ENCODE measurements at places on chromosomes 1 and 21.

GRCh38 chr1:176111835-176112234 lies 95.3 kb downstream of the COP1 start:
- DNase-seq, result no peak

DNA sequence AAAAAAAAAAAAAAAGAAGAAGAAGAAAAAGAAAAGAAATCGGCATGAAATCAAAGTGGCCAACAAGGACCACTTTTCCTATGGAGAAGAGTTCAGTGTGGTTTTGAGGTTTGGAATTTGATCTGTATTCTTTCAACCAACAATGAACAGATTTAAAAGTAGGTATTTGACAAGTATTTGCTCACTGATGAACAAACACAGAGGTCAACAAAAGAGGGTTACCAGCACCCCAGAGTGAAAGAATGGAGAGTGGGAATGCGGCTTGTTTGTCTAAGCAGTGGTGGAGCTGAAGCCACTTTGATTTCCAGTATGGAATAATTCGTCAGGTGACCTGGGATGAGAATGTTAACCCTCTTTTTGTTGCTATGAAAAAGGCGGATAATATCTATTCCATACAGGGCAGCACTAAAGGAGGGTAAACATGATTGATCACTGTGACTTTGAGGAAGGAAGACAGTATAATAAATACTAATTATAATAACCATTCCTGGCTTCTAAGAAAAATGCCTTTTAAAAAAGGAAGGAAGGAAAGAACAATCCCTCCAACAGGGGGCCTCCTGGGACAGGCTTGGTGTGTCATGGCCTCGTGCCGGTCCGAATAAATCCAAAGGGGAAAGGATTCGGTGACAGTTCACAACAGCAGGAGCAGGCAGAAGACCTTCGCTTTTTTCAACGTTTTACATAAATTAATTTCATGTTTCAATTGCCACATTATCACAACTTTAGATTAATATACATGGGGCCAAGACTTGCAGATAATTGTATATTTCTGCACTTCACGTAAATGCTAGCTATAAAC lies 37.2 kb upstream of the SIM2 start:
- no peak for DNase-seq

DNA sequence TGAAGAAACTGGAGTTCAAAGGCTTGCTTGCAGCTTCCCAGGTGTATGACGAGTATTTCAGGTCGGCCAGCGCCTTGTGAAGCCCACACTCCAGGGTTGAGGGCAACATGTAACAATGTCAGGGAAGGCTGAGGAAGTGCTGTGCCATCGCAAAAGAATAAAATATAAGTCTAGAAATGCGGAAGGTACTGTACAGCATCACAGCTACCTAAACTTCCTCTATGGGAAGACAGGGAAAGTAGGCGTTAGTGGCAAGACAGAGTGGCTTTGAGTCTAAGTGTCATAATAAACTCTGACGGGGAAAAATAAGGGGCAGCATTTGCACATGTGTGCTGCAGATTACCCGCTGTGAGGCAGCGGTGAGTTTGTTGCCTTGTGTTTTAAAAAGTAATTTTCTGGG lies 28.9 kb downstream of the DOP1B start:
- no peak for DNase-seq

DNA sequence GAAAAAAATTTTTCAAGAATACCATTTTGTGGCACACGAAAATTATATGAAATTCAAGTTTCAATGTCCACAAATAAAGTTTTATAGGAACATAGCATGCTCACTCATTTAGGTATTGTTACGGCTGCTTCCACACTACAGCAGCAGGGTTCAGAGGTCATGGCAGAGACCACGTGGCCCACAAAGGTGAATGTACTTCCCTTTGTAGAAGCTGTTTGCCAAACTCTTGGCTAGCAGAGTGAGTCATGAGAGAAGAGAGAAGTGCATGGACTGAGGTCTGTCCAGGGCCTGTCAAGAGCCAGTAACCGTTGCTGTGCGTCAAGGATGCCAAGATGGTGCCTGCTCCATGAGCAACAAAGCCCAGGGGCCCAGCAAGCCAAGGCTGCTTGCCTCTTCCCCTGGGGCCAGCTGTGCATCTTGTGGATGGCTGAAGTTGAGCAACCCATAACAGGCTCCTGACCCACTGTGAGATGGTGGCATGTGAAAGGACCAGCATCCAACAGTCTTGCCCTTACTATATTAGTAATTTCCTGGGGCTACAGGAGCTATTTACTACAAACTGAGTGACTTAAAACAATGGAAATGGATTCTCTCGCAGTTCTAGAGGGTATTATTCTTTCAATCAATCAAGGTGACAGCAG lies 64.8 kb upstream of the ATP5PO start:
- no peak for DNase-seq

- DNase-seq, result no peak
Measured at GRCh38 chr1:11373895-11374747, 101.1 kb downstream of the UBIAD1 start.

DNA sequence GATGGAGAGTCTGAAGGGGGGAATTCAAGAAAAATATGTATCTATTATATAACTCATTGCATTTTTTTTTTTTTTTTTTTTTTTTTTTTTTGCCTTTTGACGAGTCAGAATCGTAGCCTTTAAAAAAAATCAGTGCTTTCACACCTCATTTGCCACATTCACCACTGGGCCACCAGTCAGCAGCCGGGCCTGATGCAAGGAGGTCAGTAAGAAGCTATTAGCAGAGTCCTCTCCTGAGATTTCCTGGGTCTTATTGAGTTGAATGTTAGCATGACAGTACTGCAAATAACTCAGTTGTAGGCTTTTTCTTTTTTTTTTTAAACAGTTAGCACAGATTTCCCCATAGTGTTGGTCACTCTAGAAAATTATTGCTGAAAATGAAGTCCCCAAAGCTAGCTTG lies 139.8 kb downstream of the SPATA17 start:
- no peak for DNase-seq

DNA sequence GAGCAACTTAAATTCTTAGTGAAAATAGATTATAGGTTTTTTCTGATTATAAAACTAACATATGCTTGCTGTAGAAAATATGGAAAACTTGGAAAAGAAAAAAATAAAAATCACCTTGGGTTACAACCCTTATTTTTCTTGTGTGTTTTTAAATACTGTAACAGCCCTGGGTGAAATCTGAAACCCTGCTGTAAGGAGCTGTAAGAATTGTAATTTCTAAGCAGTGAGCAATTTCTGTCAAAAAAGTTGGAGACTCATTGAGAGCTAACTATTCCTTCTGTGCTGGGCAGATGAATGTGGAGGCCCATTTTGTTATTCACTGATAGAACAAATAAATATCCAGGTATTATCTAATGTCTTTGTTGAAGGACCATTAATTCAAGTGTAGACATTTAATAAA lies 42.6 kb downstream of the ADCY10 start:
- DNase-seq, result no peak

- no peak for DNase-seq
Measured at GRCh38 chr1:33008051-33008914, 28.4 kb downstream of the AK2 start.

- no peak for DNase-seq
Measured at GRCh38 chr1:241997401-241997998, 1.4 kb downstream of the MAP1LC3C start.

GRCh38 chr1:167659450-167659849 lies 29.4 kb downstream of the RCSD1 start:
- DNase-seq, result no peak

DNA sequence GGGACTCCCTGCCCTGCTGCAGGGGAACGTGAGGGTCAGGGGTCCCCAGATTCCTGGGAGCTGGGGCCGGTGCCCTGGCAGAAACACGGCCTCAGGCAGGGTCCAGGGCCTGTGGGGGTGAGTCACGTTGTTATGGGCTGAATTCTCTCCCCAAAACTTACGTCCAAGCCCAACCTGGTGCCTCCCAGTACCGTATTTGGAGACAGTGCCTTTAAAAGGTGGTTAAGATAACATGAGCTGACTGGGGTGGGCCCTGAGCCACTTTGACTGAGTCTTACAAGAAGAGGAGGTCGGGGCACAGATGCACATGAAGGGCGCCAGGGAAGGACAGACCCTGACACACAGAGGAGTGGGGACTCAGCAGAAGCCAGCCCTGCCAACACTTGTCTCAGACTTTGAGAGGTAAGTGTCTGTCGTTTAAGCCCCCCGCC lies 99.9 kb downstream of the WDR4 start:
- DNase-seq, result no peak

DNA sequence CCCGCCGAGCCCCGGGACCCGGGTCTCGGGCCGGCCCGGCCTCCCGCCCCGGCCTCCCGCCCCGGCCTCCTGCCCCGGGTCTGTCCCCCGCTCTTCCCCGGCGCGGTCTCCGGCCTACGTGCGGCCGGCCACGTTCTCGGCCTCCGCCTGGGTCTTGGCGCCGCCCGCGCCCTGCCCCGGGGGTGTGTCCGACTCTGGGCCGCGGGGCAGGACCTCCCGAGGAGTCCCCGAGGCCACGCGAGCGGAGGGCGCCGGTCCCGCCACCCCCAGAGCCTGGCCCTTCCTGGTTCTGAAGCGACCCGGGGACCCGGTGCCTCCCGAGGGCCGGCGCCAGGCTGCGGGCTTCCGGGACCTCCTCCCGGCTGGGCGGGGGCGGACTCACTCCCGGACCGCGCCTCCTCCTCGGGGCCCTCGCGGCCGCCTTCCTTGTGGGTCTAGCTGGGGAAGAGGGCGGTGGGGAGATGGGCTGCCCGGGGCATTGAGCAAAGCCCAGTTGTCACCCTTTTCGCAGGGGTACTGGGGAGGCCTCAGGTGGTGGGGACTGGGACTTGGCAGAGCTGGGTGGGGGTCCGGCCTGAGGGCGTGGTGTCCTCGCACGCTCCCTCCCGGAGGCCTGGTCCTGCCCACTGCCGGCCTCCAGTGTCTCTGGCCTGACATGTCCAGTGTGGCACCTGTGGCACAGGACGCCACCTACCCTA lies 558 bp downstream of the PFKL start:
- peak; percentile 52 for DNase-seq

DNA sequence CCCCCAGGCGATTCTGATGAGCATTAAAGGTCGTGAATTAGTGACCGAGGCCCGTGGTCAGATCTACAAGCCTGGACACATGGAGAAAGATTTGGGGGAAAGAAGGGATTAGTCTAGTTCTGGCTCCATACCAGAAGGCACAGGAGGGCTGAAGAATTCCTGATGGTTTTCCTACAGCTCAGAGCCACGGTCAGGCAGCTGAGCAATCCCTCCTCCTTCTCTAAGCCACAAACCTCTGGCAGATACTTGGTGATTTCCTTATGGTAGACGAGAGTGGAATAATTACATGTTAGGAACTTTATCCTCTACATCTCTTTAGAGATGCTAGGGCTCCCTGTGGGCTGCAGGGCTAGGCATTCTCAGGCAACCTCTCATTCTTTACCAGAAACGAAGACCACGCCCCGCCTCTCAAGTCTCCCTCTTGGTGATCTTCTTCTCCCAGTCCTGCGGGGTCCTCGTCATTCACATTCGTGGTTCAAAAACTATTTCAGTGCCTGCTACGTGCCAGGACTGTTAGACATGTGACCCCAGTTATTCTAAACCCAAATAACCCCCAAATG lies 20.5 kb upstream of the ZBTB18 start:
- DNase-seq, result no peak

- no peak for DNase-seq
Measured at GRCh38 chr1:84174051-84174556, 30.0 kb downstream of the PRKACB start.

GRCh38 chr1:157838966-157839365 lies 2.6 kb downstream of the CD5L start:
- no peak for DNase-seq

DNA sequence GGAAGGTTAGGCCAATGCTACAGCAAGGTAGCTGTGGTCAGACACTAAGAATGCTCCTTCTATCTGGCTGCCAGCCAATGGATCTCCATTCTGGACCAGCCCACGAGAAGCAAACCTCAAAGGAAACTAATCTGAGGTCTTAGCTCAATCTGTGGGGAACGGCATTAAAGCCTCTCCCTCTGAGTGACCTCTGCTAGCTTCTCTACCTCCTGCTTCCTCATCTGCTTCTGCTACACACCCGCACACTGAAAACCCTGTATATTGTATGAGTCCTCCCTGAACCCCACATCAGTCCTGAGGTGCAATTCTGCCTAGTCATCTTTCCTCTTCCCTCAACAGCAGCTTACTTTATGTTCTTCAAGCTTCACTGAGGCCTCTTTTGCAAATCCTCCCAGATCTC lies 6.9 kb upstream of the GALE start:
- no peak for DNase-seq

- DNase-seq, result no peak
Measured at GRCh38 chr21:43196826-43197225, 28.0 kb downstream of the CRYAA start.

GRCh38 chr1:105483436-105483835 lies 1573.0 kb upstream of the PRMT6 start:
- no peak for DNase-seq

- DNase-seq, result no peak
Measured at GRCh38 chr1:47571952-47572351, 134.1 kb downstream of the FOXD2 start.
